Liver (tissue), 10 donors: ENCODE measurements at places on chromosomes 3 and 15. TPM values are rescaled to one million over a fixed set of nuclear protein-coding genes. Genes with fewer than 3 reads are reported as not detected.

ALDH1A2 gene
- total RNA-seq = 22.7 TPM

COL6A5 gene
- not detected for total RNA-seq

MNS1 gene
- total RNA-seq = 1.3 TPM

TRPC1 gene
- 3.0 TPM for total RNA-seq

CCDC39 gene
- total RNA-seq = not detected

SLCO3A1 gene
- 2.4 TPM for total RNA-seq

MEIS2 gene
- total RNA-seq = 12.6 TPM

PARP15 gene
- 2.8 TPM for total RNA-seq
